ENCODE measurements at places on chromosomes 11 and 22. TPM values are rescaled to one million over a fixed set of nuclear protein-coding genes. Genes with fewer than 3 reads are reported as not detected.

GRCh38 chr11:7600205-7600775 lies 73.0 kb downstream of the CYB5R2 start:
- peak; percentile 87 for ATAC-seq

CDC42BPG gene
- 20.5 TPM for total RNA-seq

- peak; percentile 31 for ATAC-seq
These were observed 310.2 kb downstream of the DLG2 start for GRCh38 chr11:85316967-85317366.

DNA sequence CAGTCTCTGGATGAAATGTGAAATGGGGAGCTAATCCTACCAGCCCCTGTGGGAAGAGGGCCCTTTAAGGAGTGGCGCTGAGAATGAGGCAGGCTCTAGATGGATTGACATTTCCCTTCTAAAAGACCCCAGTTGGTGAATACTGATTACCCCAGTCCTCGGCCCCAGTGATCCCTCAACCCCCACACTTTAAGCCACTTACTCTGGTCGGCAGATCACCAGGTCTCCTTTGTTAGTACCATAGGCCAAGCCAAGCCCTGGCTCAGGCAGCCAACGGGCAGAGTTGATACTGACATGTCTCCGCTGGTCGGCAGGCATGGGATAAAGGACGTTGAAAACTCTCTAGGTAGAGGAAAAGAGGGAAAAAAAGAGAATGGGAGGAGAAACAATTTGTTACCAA lies 26.1 kb upstream of the CHRM4 start:
- ATAC-seq = no peak

GRCh38 chr11:117535850-117536411 lies 208.3 kb downstream of the CEP164 start:
- ATAC-seq = no peak

ADM2 gene
- 11.7 TPM for total RNA-seq

- ATAC-seq = no peak
These were observed 471.2 kb upstream of the CNTN5 start for GRCh38 chr11:98549571-98549970.

SUSD2 gene
- 1.4 TPM for total RNA-seq

DNA sequence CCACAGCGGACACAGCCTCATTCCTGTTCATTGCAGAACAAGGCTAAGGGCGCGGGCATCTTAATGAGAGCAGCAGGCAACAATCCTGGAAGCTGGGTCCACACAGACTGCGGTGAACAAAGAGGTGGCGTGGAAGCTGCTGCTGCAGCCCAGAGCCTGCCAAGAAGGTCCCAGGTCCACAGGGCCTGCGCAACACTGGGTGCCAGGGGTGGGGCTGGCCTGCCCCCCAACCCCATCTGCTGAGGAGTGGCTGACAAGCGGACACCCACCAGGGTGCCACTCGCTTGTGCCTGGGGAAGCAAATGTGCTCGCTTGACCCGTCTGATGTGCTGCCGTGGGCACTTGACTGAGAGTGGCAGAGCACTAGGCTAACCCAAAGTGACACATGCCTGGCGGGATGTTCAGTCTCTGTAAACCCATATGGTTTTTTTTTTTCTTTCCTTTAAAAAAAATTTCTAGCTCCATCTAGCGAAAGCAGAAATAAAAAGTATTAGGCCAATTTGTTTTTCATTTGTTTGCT lies 83.2 kb upstream of the PITPNB start:
- no peak for ATAC-seq

CFAP300 gene
- 0.80 TPM for total RNA-seq

GGT1 gene
- 2.9 TPM for total RNA-seq

GRCh38 chr22:31139866-31140716 lies at the start of gene PLA2G3:
PLA2G3 (minus strand) TSS chr22:31140508; CDS start chr22:31140354, 154 bp downstream.
- peak; percentile 87 for ATAC-seq

FJX1 gene
- 5.6 TPM for total RNA-seq

ZP1 gene
- total RNA-seq = not detected

WT1 gene
- total RNA-seq = not detected

DNA sequence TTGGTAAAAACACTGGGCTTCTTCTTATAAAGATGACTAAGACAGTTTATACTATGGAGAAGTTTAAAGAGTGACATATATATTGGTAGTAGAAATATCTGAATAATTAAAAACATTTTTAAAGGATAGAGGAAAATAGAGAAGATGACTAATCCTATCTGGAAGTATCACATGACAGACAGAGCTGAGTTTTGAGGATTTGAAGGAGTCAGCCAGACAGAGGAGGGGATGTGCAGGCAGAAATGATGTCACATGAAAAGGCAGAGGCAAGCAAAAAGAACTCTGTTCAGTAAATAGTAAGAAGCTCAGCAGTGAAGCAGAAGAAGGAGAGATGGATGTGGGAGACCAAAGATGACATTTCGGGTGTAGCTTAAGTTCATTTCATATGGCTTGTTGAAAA lies 1.6 kb downstream of the OR10A2 start:
- no peak for ATAC-seq

- ATAC-seq = no peak
These were observed 74.9 kb upstream of the RAG2 start for GRCh38 chr11:36672815-36673450.

TCN1 gene
- total RNA-seq = 45.8 TPM

Data from esophagus mucosa (tissue), 1 donor.